T-helper 2 cell (primary cell): ENCODE measurements at places on chromosomes 5 and 9.

DNA sequence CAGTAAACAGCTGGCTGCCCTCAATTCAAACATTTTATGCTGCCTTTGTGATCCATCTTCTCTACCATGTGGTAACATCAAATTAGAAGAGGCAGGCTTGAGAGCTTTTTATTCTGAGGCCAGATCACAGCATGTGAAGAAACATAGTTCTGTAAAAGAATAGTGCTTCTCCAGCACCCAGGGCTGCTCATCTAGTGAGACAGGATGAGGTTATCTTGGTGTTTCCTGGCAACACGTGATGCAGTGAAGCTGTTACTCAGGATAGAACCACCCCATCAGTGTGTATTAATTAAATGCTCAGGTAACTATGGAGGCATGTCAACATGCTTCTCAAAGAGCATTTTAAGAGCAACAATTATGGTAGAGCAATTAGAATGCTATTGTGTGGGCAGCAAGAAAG is 400.5 kb upstream of the ACO1 start:
- no peak for DNase-seq

GRCh38 chr9:137785704-137786161 is 91.8 kb upstream of the CACNA1B start:
- DNase-seq, result no peak

GRCh38 chr5:84287951-84288350 is 96.7 kb downstream of the EDIL3 start:
- no peak for DNase-seq

GRCh38 chr5:121634946-121635345 is 216.7 kb upstream of the FTMT start:
- no peak for DNase-seq

DNA sequence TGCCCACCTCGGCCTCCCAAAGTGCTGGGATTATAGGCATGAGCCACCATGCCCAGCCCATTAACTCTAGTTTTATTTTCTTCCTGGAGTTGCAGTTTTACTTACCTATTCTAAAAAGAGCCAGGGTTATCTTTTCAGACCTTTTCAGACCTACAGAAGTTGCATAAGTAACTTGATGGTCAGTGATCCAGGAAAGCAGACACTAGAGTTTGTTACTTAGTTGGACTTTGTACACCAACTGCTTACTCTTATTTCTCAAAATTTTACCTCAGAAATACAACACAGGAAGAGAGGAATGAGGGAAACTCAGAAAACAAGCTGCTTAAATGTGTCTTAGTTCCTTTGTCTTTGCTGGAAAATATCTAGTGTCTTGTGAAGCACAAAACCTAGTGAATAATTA is 25.4 kb downstream of the RAD23B start:
- no peak for DNase-seq

GRCh38 chr5:94423411-94423810 is 195.0 kb downstream of the KIAA0825 start:
- no peak for DNase-seq

DNA sequence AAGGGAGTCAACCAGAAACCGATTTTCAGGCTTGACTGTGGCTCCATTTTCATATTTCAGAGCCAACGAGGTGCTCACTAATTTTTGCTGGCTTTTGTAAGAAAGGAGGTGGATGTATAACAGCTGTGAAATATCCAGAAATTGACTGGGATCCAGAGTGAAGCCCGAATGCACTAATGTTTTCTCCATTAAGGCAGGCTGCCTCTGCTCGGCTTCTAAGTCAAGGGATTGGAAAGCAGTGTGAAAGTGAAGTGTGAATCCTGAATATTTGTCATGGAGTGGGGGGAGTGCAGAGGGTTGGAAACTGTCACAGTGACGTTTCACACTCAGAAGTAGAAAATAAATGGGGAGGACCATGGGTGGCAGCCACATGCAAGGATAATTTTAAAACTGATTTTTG is 237.4 kb downstream of the GOLPH3 start:
- DNase-seq, result no peak

GRCh38 chr9:108125625-108126024 is 636.1 kb upstream of the KLF4 start:
- no peak for DNase-seq

DNA sequence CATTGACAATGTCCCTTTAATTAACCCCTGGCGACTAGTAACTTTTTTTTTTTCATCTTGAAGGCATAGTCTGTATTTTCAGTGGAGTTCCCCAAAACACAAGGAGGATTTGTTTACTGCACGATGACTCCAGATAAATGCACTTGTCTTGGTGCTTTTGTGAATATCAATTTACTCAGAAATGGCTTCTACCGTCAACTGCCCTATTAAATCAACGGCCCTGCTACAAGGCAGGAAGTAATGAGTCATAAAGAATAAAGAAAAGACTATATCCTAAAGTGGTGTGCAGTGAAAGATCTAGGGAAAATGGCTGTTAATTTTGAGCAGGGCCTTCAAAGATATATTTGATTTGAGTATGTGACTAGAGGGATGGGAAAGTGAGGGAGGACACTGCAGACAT is 388.3 kb upstream of the CHD1 start:
- no peak for DNase-seq

DNA sequence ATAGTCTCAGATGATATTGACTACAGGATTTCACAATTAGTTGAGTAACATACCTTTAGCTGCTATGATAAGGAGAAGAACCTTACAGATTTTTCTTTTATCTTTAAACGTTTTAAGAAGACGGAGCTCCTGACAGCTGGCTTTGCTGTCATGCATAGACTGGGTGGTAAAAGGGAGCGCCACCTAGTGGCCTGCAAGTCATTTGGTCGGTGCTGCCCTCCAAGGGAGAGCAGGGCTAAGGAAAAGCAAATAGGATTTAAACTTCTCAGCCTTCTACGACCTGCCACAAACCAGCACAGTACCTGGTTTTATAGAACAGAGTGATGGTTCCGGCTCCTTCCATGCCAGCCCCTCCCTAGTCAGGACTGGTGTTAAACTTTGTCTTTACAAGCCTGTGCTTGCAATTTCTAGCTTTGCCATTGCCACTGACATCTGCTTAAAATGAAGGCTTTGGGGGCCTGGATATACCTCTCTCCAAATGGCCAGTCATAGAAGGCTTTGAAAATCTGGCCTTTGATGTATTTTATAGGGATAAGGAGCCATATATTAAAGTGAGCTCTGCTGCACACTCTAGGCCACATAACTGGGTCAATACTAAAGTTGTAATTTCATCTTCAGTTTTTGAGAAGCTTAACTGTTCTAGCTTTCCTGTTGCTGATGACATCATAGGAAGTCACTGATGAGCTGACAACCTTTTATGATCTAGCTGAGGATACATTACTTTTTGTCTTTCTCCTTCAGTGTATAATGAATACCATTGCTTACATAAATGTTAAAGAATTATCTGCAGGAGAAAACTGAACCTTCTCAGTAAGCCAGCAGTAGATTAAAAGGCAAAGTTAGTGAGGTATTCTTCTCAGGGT is 31.1 kb upstream of the ADAMTSL1 start:
- DNase-seq, result peak; percentile 5

- no peak for DNase-seq
These were observed 41.6 kb downstream of the MYO10 start for GRCh38 chr5:16894236-16895057.

DNA sequence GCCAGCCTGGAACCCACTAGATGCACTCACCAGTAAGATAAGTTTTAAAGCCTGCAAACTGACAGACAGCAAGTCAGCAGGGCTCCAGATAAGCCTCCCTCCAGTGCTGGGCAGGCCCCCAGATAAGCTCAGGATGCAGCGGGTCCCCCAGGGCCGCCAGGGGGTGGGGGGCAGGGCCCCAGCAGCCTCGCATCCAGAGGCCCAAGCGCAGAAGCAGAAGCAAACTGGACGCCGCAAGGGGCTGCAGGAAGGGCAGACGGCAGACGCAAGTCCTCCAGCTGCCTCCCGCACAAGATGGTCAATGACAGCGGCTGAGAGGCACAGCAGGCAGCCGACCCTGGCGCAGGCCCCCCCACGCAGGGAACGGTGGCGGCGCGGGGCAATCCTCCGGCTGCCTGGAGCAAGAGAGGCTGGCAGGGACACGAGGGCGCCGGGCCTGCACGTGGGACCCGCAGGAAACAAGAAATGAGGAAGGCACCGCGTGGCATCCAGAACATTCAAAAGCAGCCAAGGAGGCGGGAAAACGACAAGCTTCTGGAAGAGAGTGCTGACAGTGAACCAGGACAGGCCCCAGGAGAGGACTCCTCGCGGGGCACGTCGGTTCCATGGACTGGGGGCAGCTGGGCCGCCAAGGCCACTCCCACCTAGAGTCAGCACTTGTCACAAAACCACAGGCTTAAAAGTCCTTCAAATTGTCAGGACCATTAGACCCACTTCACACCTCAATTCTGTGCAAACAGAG is 49.8 kb downstream of the ROR2 start:
- no peak for DNase-seq

- no peak for DNase-seq
These were observed 344.7 kb upstream of the TNC start for GRCh38 chr9:115462623-115463022.

GRCh38 chr5:54548565-54548964 is 31.0 kb downstream of the SNX18 start:
- no peak for DNase-seq

DNA sequence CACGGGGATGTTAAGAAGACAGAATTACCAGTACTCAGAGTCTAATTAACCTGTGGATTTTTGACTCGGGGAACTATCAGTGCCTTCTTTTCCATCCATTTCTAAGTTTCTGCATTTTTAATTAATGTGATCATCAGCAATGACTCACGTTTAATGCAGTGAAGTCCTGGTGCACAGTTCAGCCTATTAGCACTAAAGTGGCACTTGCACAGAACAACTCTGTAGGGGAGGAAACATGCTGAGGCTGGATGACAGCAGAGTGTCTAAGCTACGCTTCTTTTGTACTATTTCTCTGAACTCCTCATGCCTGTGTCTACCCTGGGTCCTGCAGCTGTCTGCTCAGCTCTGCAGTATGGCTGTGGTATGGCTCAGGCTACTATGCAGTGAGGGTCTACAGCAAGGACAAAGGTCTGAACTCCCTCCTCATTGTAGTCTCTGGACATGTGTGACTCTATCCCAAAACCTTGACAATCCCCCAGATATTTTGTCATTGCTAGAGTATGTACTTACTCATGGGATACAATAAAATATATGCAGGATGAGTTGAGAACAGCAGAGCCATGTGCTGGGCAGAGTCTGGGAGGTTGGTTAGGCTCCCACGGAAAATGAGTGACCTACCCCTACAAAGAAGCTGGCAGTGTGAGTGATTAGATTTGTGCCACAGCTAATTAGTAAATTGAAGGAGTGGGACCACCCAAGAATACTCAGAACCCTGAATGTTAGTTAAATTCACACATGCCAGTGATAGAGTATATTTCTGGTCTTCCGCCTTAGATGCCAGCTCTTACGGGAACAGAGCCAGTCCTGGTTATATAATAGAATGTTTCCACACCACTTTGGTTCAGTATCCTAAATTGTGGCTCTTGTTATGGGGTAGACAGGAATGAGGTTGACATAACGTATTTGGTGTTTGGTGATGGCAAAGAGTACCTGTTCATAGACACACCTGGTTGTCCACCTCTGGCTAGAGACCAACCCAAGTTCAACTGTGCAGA is 148.0 kb downstream of the GHR start:
- DNase-seq, result no peak

- no peak for DNase-seq
These were observed 344.8 kb upstream of the RPS23 start for GRCh38 chr5:82622711-82623514.

DNA sequence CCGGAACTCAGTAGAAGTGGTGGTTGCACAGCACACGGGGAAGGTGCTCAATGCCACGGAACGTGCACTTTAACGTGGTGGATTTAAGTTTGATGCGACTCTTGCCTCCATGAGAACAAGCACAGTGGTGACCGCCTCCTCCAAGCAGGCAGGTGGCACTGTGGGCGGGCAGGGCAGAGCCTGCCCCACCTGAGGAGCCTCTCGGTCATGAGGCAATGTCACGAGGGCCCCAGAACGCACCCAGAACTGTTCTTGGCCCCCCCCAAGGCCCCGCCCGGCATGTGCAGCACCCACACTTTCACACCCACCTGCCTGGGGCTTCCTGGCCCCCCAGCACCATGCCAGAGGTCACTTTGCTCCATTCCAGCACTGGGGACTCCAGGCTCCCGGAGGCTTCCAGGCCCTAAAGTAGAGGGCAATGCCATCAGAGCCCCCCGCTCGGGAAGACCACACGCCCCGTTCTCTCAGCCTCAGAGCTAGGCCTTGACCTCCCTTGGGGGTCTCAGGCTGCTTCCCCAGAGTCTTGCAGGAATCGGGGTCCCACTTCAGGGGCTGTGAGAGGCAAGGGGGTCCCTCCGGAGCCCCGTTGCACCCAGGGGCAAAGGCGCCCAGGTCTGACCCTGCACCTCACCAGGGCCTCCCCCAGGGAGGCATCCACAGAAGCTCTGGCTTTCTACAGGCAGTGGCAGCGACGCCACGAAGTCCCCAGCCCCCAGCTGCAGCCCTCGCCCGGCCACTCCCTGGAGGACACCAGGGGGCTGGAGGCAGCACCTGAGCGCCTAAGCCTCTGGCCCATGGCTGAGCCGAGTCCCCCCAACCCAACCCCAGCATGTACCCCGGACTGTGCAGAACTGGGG is 14.0 kb downstream of the CCDC187 start:
- no peak for DNase-seq

DNA sequence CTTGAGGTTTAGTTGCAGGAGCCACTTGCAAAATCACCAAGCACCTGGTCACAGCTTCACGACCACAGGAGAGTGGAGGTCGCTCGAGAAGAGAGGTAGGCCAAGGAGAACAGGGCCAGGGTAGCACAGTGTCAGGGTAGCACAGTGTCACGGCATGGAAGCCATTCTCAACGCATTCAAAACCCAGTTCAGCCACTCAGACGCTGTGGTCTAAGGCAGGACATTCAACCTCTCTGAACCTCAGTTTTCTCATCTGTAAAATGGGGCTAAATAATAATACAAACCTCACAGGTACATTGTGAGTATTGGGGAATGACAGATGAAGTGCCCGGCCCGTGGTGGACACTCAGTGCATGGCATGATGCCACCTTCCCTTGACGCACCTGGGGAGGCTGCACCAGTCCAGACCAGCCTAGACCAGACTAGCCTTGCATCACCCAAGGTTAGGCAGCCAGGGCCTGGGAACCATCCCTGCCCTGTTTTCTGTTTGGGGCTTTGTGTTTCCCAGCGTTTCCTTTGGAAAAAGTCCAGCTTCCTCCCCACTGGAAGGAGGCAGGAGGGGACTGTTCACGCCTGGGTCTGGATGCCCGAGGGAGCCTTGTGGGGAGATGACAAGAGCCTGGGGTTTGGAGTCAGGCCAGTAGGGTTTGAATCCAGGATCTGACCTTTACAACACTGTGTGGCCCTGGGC is 7.8 kb upstream of the LMX1B start:
- DNase-seq, result no peak

GRCh38 chr9:128877852-128878251 is 3.9 kb downstream of the KYAT1 start:
- DNase-seq, result no peak

DNA sequence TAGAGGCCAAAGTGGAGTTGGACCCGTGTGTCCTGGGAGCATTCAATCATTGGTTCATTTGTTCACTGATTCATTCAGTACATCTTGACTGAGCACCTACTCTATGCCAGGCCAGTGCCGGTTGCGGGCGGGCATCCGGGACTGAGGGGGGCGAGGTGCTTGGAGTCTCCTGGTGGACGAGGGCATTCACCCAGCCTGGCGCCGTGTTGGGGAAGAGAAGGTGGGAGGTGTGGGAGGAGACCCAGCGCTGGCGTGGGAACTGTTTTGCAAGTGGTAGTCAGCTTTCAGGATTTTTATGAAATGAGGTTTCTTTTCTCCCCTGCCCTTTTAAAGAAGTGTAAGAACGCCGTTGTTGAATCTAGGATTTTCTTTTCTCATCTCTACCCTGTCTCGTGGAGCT is 37.2 kb downstream of the NCS1 start:
- no peak for DNase-seq

GRCh38 chr5:124650951-124651662 is 95.3 kb downstream of the ZNF608 start:
- no peak for DNase-seq
